Esophagus squamous epithelium (tissue), 5 donors: ENCODE measurements at places on chromosomes 2 and 18.

DNA sequence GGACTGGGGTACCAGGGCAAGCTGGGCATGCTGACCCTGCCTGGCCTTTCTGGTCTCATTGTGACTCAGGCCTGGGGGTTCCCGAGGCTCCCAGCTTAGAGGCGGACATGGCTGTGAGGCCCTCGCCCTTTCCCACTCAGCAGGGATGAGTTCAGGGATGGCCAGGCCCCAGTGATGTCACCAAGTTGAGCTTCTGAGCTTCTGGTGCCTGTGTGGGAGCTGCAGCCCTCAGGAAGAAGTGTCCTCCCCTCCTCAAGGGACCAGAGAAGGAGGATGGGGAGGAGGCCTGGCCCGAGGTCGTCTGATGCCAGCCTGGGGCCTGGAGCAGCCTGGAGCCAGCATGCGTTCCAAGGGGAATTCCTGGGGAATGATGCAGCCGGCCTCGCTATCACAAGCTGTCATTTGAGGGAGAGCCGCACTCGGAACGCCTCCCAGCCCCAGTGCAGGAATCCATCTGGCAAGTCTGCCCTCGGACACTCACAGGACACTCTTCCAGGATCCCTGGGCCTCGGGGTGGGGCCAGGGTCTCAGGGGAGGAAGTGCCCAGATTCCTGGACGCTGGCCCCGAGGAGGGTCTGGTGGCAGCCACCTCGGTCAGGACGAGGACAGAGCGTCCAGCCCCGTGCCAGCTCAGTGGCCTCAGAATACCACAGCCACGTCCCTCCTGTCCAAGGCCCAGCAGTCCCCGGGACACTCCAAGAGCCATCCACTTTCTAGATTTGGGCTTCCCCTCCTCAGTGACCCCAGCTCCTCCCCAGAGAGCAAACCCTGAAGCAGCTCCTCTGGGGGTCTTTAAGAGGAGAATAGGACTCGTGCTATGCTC, 61.2 kb upstream of the GPC1 start:
- DNase-seq: no peak

- DNase-seq: no peak
These were observed 303.8 kb downstream of the TDRD15 start for GRCh38 chr2:21427606-21428005.

DNA sequence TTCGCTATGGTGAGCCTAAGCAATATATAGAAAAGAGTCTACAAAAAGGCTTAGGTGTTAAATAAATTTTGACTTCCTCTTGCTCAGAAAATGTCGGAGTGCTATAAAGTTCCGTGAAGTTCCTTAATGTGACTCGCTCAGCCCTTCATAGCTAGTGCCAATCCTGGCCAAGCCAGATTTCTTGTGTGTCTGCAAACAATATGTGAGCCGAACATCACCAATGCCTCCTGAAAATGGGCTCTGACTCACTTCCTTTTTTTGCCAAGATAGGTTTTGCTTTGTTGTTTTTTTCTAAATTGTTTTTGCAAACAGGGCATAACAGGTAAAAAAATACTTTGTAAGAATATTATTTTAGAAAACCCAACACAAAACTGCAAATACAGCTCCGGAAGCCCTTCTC, 26.1 kb downstream of the CDC42EP3 start:
- no peak for DNase-seq

DNA sequence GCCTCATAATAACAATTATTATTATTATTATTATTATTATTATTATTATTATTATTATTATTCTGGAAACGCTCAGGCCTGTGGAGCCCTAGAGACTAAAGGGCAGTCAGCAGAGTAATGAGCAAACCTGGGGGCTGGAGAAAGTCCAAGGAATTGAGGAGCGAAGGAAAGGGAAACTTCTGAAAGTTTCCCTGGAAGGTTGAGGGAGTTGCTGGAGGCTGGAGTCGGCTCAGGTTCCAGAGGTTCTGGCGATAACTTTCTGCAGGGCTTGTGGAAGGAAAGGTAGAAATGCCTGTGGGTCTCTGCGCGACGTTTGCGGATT, 9.2 kb downstream of the POU3F3 start:
- DNase-seq: no peak

DNA sequence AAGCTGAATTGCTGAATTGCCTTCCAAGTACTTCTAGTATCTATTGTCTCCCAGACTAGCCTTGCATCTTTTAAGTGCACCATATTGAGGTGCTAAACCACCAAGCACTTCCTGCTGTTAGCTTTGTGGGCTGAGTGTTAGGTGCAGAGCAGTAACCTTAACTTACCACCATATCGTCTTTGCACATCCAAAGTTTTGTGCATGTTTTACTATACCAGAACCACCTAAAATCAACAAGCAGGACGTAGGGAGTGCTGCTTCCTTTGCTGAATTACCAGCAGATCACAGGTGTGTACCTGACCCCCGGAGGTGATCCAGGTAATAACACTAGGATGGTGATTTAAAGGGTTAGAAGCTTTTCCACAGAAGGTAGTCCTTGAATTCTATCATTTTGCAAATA, 359.9 kb upstream of the HNRNPA3 start:
- no peak for DNase-seq

DNA sequence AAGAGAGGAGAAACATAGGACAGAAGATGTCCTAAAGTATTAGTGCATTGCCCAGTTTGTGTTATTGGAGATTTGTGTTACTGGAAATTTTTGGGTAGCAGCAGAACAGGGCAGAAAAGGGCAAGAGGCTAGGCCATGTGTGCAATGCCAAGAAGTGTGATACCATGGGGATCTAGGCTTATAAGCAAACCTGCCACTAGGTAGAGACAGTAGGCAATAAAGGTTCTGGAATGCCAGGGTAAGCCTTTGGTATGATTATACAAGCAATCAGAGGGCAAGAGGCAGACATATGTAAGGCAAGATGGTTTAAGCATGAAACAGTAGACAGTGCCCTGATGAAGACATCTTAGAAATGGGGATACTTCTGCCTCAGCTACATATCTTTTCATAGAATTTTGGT, 12.3 kb upstream of the CERS6 start:
- no peak for DNase-seq

- DNase-seq: no peak
These were observed 1.6 kb downstream of the SERPINB8 start for GRCh38 chr18:63971320-63972001.

- DNase-seq: no peak
These were observed 475.3 kb downstream of the RIT2 start for GRCh38 chr18:42640160-42640559.

GRCh38 chr2:60961457-60961856, 56.1 kb upstream of the PEX13 start:
- no peak for DNase-seq

DNA sequence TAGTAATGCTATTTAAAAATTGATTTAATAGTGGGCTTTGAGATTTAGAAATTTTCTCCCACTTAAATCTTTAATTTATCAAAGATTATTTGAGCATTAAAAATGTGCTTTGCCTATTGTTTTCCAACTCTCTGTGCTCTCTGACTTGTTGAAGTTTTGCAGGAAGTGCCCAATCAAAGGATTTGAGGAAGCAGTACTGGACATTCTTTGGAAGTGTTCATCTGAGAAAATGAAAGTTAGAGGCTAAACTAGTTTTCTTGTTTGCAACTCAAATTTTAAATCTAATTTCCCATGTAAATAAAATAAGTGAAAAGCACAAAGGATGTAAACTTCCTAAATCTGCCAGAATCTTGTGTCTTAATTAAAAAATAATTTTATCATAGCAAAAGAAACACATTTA, 89.1 kb downstream of the CAMKMT start:
- DNase-seq: no peak
